Activated B cell treated with CpG ODN at 0.5 μM for 24 hours (primary cell): ENCODE measurements at places on chromosomes 11 and 22. TPM values are rescaled to one million over a fixed set of nuclear protein-coding genes. Genes with fewer than 3 reads are reported as not detected.

- H3K27ac ChIP-seq = no peak overlapping the region
- no peak for DNase-seq
- no peak overlapping the region for H3K4me3 ChIP-seq
- peaks cover 9% of the 10 kb centered on the region for H3K27me3 ChIP-seq
- no peaks in the 10 kb centered on the region for H3K4me1 ChIP-seq
- H3K36me3 ChIP-seq = no peaks in the 10 kb centered on the region
Measured at GRCh38 chr11:108647387-108647700, 17.5 kb upstream of the DDX10 start.

DNA sequence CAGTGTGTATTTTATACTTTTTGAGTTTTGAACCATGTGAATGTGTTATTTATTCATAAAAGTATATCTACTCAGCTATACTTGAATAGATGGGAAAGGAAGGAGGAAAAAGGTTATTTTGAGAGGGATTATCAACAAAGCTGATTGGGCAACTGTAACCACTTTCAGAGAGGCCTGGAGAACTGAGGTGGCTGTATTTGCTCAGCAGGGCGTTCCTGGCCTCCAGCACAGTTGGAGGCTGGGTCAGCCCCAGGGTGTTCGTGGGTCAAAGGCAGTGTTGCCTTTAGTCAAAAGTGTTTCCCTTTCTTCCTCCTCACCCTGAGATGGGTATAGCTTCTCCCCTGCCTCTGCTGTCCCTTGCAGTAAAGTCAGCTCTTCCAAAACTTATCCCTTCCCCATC, 26.7 kb downstream of the ASCC2 start:
- peaks cover 83% of the 10 kb centered on the region for H3K36me3 ChIP-seq
- H3K4me1 ChIP-seq = no peaks in the 10 kb centered on the region
- no peak overlapping the region for H3K4me3 ChIP-seq
- no peak for DNase-seq
- H3K27ac ChIP-seq = no peak overlapping the region

- peaks cover 2% of the 10 kb centered on the region for H3K27me3 ChIP-seq
- DNase-seq = no peak
- H3K4me3 ChIP-seq = no peak overlapping the region
- H3K36me3 ChIP-seq = no peaks in the 10 kb centered on the region
- H3K4me1 ChIP-seq = no peaks in the 10 kb centered on the region
- no peak overlapping the region for H3K27ac ChIP-seq
Measured at GRCh38 chr11:115885535-115886421, 381.6 kb upstream of the CADM1 start.

DNA sequence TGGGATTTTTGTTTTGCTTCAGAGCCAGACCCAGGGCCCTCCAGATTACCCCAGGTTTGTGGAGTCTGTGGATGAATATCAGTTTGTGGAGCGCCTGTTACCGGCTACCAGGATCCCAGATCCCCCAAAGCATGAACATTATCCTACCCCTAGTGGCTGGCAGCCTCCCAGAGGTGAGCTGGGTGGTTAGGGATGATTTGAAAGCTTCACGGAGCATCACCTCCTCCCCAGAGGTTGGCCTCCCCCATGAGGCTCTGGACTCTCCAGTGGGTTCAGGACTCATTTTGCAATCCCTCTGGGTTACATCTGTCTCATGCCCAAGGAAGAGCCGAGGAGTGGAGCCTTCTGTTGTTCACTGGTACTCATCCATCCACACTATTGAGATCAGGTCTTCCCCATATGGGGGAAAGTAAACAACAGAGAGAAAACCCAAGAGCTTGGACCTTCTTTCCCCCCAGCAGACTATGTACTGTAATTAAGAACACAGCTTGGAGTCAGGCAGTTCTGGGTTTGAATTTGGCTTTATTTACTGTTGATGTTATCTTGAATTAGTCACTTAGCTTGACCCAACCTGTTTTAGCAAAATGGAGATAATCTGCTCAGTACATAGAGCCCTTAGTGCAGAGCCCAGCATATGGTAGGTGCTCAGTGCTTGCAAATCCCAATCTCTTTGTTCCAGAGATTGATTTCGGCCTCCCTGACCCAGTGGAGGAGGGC, 2.5 kb downstream of the MRPL49 start:
- H3K4me1 ChIP-seq = peaks cover 47% of the 10 kb centered on the region
- no peak overlapping the region for H3K27ac ChIP-seq
- peaks cover 85% of the 10 kb centered on the region for H3K36me3 ChIP-seq
- H3K27me3 ChIP-seq = no peaks in the 10 kb centered on the region

DNA sequence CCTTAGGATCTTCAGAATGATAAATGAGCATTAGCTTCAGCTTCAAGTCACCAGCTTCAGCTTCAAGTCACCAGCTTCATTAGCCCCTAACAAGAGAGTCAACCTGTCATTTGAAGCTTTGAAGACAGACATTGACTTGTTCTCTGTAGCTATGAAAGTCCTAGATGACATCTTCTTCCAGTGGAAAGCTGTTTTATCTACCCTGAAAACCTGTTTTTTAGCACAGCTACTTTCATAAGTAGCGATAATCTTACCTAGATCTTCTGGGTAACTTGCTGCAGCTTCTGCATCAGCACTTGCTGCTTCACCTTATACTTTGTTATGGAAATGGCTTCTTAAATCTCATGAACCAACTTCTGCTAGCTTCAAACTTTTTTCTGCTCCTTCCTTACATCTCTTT, 85.7 kb downstream of the PGR start:
- no peaks in the 10 kb centered on the region for H3K36me3 ChIP-seq
- peaks cover 4% of the 10 kb centered on the region for H3K27me3 ChIP-seq
- no peak overlapping the region for H3K4me3 ChIP-seq
- H3K27ac ChIP-seq = no peak overlapping the region
- H3K4me1 ChIP-seq = peaks cover 8% of the 10 kb centered on the region

GRCh38 chr11:87235366-87235765, 197.6 kb downstream of the TMEM135 start:
- H3K27ac ChIP-seq = no peak overlapping the region
- no peak for DNase-seq
- no peaks in the 10 kb centered on the region for H3K27me3 ChIP-seq
- H3K4me3 ChIP-seq = no peak overlapping the region
- H3K4me1 ChIP-seq = no peaks in the 10 kb centered on the region

The OR6A2 gene
- 0.18 and 0.20 TPM in 2 replicates for total RNA-seq

The ZPR1 gene
- 69.0 and 78.7 TPM in 2 replicates for total RNA-seq

The GALNT18 gene
- not detected in 2 replicates for total RNA-seq
